Thymus (tissue), 14 donors: ENCODE measurements at places on chromosomes 6 and 20. TPM values are rescaled to one million over a fixed set of nuclear protein-coding genes. Genes with fewer than 3 reads are reported as not detected.

DNA sequence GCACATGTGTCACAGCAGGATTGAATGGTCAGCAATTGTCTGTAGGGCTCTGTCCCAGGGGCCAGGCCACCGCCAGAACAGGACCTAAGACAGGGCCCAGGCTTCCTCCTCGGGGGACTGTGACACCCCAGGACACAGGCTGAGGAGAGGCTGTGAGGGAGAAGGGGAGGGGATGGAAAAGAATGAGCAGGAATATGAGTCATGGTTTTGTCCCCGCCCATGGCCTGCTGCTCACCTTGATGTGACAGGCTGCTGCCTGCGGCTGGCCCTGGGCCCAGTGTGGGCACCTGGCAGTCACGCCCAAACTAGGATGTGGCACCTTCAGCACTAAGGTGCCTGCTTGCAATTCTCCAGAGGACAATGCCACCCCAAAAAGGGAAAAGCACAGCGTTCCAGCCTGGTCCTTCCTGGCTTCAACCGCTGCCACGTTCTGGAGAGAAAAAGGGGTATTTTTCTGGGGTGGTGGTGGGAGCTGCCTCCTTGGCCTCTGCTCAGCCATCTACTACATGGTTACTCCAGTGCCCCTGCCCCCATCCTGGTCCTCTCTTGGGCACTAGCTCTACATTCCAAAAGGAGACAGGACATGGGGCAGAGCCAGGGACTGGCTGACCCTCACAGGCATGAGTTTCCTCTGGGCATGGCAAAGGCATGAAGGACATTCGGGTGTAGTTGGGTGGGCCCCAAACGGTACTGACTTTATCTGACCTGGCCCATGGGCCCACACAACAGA lies 93.4 kb downstream of the SLC22A23 start:
- DNase-seq: no peak

GRCh38 chr20:21704408-21705385 lies 767 bp upstream of the PAX1 start:
- DNase-seq: no peak

DNA sequence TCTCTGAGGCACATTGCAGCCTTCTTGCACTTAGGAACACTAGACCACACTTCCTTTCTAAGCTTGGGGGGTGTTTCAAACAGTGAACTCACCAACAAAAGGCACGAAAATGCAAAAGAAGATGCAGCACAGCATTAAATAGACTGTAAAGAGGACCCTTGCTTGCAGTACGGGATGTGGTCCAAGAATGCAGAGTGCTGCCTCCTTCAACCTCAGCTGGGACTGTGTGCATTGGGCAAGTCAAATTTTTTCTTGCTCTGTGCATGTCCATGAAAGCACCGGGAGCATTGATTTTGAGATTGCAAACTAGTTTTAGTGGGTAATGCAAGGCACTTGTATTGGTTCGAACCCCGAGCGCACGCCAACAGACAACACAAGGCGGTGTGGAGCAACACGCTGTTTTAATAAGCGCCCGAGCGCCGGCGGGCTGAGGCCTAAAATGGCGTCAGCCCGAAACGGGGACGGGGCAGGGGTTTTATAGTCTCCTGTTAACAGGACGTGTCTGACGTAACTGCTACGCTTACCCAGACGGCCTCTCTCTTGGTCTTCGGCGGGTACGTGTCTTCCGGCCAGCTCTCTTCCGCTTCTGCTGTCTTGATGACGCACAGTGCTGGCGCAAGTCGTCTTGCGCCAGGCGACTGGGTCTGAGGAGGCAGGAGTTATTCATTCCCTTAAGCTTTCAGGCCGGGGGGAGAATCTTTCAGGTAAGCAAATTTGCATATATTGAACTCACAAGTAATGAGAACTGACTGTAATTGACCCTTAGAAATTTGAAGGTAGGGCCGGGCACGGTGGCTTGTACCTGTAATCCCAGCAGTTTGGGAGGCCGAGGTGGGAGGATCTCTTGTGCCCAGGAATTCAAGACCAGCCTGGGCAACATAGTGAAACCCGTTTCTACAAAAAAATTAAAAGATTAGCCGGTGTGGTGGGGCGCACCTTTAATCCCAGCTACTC lies 18.7 kb upstream of the ZFP64 start:
- DNase-seq: no peak

GRCh38 chr20:23614163-23614562 lies 8.4 kb upstream of the CST9 start:
- DNase-seq: no peak

The APOBEC2 gene
- total RNA-seq: 12.0 TPM

The EBF4 gene
- 2.9 TPM for total RNA-seq

The COL9A3 gene
- 4.1 TPM for total RNA-seq

The ULBP2 gene
- 0.66 TPM for total RNA-seq

The ZFP57 gene
- total RNA-seq: 0.09 TPM
